ENCODE measurements at places on chromosomes 5 and 9.

GRCh38 chr5:131338051-131338453 lies 74.2 kb downstream of the CDC42SE2 start:
- DNase-seq, result no peak

DNA sequence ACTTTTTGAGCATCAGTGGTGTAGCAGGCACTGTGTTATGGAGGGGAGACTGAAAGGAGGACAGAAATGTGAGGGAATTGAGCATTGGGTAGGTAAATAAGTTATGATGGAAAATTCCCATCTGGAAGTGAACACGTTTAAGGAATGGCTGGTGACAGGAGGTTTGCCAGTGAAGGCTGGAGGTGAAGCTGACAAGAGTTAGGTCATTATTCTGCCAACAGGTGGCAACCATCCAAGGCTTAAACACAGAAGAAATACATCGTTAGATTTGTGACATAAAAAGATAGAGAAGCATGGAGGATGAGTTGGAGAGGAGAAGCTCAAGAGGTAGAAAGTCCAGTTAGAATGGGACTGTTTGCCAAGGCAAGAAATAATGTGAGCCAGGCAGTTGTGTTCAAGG lies 455.3 kb upstream of the SGCD start:
- no peak for DNase-seq

DNA sequence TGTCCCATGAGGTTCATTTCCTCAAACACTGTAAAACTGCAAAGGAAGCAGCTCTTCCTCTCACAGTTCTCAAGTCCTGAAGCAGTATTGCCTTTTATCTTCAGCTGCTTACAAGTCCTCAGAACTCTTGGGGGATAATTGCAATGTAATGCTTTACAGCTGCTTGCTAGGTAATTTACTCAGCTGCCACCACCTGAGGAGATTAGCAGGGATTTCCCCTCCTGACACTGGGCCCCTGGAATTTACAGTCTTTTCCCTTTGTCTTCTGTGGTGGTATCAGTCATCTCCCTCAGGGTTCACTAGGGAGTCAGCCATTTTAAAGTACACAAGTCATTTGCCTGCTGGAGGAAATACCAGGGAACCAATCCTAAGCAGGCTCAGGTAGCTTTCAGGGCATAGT lies 754.3 kb upstream of the GRAMD2B start:
- no peak for DNase-seq

DNA sequence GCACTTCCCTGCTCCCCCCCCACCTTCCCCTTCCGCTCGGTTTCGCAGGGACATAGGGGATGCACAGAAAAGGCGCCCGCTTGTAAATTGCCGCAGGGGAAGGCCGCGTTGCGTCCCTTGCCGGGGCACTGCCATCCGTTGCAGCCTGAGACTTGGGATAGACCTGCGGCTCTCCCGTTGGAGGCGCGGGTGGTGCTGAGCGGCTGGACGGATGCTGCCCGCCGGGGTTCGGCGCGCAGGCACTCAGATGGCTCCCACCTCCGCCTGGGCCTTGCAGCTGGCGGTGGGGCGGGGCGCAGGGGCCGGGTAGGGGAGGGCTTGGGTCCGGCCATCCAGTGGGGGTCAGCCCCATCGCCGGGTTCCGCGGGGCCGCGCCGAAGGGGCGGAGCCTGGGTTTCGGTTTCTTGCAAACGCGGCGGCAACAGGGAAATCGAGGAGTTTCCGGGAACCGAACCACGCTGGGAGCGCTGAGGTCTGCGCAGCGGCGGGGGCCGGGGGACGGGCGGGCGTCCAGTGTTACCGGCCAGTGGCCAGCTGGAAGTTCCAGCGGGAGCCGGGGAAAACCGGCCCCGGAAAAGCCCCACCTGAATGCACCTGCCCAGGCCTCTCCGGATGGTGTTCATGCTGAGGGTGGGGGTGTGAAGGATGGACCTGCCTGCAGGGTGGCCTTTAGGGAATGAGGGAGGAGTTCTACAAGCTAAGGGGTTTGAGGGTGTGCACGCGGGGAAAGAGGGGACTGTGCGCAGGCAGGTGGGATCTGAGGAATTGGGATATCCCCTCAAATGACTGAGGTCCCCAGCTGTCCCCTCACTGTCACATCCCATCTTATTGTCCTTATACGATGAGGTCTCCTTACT lies 6.3 kb upstream of the IRF1 start:
- DNase-seq, result peak; percentile 88

DNA sequence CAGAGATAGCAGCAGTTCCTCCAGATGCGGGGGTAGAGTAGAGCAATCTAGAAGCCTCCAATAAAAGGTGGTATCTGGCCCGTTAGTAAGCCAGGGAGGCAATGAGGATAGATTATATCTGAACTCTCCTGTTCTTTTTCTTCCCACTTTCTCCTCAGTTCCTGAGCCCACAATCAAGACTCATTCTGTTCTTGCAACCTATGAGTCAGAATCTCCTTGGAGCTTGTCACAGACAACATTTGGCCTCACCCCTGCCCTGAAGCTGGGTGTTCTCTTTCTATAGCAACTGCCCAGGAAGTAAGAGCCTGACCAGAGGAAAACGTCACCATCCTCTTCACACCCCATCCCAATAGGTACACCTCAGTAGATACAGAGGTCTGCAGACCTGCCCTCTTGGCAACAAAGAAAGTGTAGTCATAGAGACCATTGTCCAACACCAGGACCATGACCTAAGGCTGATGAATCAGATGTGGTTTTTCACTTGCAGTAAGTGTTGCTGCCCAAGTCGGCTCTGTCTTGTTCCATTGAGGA lies 76.3 kb upstream of the PCA3 start:
- DNase-seq, result no peak

GRCh38 chr5:38018016-38018415 lies 178.2 kb upstream of the GDNF start:
- DNase-seq, result no peak

- no peak for DNase-seq
Measured at GRCh38 chr5:81038495-81038894, 78.3 kb downstream of the RASGRF2 start.

GRCh38 chr9:107883496-107884124 lies 394.0 kb upstream of the KLF4 start:
- no peak for DNase-seq

GRCh38 chr9:114059047-114059803 lies 18.9 kb downstream of the AMBP start:
- no peak for DNase-seq

GRCh38 chr9:126986506-126986951 lies 71.9 kb downstream of the RALGPS1 start:
- no peak for DNase-seq

DNA sequence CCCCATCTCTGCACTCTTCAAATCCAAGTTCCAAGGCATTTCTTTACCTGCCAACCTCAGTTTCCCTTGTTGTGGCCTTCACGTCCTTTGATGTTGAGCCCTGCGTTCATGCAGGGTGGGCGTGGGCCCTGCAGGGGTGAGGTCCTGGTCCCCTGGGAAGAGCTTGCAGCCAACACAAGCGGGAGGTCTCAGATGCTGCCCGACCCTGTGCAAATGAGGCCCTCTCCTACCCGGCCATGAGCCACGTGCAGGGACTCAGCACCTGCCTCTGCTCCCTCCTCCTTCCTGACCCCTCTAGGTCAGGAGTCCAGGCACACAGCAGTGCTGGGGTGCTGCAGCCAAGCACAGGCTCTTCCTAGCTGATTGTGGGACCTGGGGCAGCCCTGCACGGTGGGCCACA lies 124.5 kb downstream of the ADAMTS2 start:
- no peak for DNase-seq

DNA sequence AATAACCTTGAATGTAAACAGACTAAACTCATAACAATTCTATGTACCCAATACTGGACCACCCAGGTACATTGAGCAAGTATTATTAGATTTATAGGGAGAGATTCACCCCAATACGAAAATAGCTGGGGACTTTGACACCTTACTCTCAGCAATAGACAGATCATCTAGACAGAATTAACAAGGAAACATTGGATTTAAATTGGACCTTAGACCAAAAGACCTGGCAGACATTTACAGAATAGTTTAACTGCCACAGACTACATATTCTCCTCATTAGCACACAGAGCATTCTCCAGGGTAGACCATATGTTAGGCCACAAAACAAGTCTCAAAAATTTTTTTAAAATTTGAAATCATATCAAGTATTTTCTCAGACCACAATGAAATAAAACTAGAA lies 397.4 kb downstream of the PIK3R1 start:
- no peak for DNase-seq

- no peak for DNase-seq
Measured at GRCh38 chr9:131529597-131530545, 1.2 kb downstream of the UCK1 start.

GRCh38 chr9:93258818-93259489 lies 75.0 kb downstream of the WNK2 start:
- peak; percentile 18 for DNase-seq

DNA sequence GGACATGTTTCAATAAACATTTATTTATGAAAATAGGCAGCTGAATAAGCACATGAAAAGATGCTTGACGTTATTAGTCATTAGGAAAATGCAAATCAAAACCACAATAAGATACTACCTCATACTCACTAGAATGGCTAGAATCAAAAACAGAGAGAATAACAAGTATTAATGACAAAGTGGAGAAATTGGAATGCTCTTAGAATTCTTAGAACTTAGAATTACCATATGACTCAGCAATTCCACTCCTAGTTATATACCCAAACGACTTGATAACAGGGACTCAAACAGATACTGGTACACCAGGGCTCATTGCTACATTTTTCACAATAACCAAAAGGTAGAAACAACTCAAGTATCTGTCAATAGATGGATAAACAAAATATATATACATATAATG lies 15.1 kb upstream of the TRIM36 start:
- DNase-seq, result no peak

DNA sequence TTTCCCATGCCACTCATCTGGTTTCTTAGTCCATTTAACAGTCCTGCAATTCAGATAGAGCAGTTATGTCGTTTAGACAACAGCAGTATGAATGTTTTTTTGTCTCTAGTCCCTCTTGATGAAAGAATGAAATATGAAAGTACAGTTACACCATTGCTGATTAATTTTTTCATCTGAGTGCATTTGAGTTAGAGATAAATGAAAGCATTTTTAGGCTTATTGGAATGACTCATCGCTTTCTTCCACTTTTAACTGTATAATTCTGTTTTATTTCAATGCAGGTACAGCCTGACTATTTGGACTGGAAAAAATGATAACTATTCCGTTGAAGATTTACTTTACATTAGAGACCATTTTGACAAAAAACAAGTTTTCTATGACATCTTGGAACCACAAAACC lies 28.7 kb downstream of the ANKRD34B start:
- DNase-seq, result no peak

DNA sequence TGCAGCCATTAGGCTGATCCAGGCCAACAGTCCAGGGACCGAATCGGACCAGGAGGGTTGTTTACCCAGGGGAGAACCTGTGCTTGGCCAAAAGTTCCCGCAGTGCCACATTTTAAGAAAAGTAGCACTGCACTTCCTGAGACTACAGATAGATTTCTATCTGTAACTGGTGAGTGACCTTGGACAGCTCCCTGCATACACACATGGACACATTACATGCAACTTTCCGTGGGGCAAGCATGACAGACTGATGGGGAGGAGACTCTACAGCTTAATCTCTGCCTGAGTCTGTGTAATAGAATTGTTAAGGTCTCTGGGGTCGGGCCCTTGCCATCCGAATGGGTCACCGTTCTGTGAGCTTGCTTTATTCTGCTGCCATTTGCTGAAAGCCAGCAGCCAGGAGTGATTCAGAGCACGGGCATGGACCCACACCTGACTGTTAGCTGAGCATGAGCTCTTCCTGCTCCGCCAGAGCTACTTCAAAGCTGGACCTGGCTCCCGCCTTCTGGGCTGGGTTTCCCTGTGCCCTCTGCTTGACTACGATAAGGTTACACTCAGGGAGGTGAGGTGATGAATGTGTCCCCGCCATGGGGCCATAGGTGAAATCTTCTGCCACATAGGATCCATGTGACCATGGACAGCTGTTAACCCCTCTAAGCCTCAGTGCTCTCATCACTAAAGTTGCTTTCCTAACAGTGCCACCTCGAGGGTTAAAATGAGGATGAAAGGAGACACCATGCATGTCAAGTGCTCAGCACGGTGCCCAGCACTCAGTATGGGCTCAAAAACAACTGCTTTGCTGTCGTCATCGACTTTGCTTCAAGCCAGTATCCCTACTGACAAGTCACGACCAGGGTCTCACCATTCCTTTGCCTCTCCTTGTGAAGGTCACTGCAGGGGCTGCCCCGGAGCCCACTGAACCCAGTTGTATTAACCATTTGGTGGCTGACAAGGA lies 200.0 kb downstream of the MELK start:
- no peak for DNase-seq

- DNase-seq, result no peak
Measured at GRCh38 chr9:27701587-27701986, 128.3 kb upstream of the C9orf72 start.

DNA sequence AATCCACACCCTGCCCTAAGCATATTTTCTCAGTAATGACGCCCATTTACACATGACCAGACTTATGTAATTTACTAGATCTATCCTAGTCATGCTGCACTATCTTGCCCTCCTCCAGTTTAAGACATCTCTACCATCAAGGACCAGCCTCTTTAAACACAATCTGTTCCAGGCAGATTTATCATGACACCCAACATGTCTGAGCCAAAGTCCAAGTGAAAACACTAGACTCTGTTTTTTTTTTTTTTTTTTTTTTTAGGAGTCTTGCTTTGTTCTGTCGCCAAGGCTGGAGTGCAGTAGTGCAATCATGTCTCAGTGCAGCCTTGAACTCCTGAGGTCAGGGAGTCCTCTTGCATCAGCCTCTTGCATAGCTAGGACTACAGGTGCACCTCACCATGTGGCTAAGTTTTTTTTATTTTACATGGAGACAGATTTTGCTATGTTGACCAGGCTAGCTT lies 354.6 kb downstream of the ARRDC3 start:
- DNase-seq, result no peak

- DNase-seq, result no peak
Measured at GRCh38 chr9:114261987-114262386, 60.9 kb upstream of the ORM1 start.

Measured in dorsolateral prefrontal cortex (tissue), 122 donors.